Stimulated activated CD8-positive, alpha-beta memory T cell treated with anti-CD3 and anti-CD28 coated beads, Interleukin-7, amount 100 ng/mL, for 1 hour (primary cell): ENCODE measurements at places on chromosomes 5 and 9.

GRCh38 chr9:19995619-19996018 is 206.8 kb upstream of the SLC24A2 start:
- no peak for DNase-seq

GRCh38 chr5:71697967-71698366 is 21.1 kb upstream of the CARTPT start:
- DNase-seq: no peak

DNA sequence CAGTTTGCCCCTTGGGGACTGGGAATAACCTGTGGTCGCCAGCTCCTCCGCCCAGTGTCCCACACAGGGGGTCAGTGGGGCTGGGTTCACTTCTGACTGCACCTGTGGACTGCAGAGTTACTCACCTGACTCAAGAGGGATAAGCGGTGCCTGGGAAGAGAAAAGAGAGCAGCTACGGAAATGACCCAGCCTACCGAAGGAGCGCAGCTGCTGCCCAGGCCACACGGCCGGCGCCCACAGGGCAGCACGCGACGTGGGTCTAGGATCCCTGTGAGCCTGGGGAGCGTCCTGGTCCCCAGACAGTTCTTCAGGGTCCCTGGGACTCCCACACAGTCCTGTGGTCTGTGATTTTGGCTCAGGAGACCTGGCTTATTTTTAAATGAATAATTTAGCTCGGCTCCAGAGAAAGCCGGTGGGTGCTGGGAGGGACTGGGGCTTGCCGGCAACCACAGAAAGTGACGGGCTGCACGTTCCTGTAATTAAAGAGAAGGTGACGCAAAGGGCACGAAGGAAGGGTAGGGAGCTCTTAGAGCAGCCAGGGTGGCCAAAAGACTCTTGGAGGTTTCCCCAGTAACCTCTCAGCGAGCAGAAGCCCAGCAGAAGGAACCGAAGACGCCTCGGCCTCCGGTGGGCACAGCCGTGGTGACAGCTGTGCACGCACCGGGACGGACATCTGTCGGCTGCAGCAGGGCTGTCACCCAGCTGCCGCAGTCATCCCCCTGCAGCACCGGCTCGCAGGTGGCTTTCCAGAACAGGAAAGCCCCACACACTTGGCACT is 97.5 kb upstream of the FCN2 start:
- no peak for DNase-seq

- DNase-seq: no peak
These were observed 357.6 kb downstream of the RAB3C start for GRCh38 chr5:58940446-58940845.

DNA sequence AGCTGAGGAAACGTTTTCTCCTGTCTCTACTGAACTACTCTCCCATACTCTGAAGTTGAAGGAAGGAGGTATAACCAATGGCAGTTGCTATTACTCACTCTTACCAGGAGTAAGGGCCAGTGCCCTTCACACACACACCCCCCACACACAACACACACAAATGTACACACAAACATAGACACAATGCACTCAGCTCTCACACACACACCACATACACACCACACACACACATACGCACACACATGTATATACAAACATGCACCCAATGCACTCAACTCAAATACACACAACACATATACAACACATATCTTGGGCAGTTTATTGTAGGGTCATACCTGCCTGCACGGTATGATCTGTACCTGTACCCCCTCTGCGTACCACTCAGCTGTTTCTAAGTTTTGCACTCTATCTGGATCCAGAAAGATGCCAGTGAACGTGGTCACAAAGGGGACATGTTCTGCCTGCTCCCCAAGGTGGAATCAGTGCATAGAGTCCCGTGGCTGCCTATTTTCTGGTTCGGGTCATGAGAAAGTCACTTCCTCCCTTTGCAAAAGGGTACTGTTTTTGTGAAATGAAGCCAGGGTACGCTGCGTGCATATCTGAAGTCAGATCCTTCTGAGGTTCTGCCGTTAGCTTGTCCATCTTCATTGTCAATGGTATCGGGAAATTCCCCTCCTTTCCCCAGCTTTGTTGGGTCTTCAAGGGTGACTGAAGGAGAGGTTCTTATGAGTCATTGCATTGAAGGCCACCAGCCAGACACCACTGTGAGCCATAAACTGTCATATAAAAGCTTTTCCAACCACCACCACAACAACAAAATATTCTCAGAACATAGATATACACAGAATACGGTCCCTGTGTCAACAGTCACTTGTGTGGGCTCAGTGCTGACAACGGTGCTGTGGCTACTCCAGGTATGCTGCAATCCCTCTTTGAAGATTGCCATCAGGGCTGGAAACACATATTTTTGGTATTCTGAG is 131.9 kb downstream of the UGCG start:
- DNase-seq: no peak

DNA sequence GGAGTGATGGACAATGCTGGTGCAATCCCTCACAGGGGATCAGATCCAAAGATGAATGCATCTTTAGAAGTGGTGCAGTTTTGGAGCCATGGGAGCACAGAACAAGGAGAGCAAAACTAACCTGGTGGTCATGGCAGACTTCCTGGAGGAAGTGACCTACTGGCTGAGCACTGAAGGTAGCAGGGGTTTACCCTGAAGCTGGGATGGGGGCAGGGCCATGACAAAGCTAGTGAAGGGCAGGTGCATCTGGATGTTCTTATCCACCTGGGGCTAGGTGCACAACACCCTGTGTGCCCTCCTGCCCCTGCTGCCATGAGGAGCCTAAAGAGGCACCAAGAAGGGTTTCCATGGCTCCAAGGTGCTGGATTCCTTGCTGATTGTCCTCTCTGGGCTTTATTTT is 11.5 kb upstream of the PITX1 start:
- DNase-seq: no peak
